ENCODE measurements at places on chromosomes 1 and 21.

- DNase-seq, result no peak
These were observed 47.6 kb upstream of the SAMD13 start for GRCh38 chr1:84253891-84254290.

- no peak for DNase-seq
These were observed 31.7 kb downstream of the A3GALT2 start for GRCh38 chr1:33288976-33289857.

DNA sequence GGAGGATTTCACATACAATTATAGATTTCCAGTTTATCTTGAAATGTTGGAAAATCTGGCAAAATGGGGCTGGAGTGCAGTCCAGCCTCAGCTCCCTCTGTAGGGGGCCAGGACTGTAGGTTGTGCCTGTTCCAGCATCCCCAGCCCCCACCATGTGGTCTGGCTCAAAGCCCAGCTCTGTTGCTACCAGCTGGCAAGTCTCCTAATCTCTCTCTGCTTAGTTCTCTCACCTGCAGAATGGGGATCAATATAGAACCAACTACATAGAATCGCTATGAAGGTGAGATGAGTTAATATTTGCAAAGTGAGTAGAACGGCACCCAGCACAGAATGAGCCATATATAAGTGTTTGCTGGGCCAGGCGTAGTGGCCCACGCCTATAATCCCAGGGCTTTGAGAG, 50.0 kb upstream of the TARDBP start:
- DNase-seq, result no peak

DNA sequence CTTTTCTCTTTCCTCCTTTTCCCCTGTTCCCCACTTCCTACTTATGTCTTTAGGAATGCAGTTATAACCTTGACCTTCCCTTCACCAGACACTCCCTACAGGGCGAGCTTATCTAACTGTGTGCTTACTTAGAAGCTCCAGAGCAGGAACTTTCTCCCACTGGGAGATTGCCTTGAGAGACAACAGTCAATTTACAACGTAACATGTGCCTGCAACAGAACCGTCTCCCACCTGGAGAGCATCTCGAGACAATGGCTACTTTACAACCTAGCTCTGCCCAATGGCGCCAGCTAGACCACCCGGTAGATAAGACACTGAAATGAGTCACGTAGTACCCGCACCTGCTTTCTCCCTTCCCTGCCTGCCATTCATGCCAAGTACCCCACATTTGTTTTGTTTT, 16.7 kb downstream of the HMGN1 start:
- no peak for DNase-seq

DNA sequence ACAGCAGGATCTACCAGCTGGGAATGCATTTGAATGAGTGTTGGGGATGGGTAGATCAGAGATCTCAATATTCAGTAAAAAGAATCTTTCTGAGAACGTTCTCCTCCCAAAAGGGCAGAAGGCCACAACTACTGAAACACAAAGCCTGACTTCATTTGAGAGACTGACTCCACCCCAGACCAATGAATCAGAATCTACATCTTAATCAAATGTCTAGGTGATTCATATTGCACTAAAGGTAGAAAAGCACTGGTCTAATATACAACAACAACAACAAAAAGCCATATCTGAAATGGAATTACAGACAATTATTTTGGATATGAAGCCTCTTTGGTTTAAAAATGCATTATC, 123.9 kb downstream of the SMYD3 start:
- no peak for DNase-seq

- peak; percentile 47 for DNase-seq
These were observed 88.4 kb downstream of the SDCCAG8 start for GRCh38 chr1:243343970-243344937.

GRCh38 chr1:246427611-246428010, 79.5 kb downstream of the SMYD3 start:
- DNase-seq, result no peak

- DNase-seq, result no peak
These were observed 21.6 kb downstream of the VPS13D start for GRCh38 chr1:12251442-12251841.

DNA sequence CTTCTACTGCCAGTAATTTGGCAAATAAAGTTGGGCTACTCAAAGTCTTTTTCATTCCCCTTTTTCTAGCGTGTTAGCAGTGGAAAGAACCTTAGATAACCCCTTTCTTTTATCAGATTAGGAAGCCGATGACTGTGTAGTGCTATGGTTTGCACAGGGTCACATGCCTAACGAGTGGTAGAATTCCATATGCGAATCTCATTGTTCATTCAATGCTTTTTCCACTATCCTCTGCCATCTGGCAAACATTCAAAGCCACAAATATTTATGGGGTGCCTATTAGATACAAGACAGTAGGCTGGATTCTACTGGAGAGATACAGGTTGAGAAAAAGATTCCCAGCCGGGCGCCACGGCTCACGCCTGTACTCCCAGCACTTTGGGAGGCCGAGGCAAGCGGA, 14.9 kb upstream of the IER5 start:
- DNase-seq, result no peak

DNA sequence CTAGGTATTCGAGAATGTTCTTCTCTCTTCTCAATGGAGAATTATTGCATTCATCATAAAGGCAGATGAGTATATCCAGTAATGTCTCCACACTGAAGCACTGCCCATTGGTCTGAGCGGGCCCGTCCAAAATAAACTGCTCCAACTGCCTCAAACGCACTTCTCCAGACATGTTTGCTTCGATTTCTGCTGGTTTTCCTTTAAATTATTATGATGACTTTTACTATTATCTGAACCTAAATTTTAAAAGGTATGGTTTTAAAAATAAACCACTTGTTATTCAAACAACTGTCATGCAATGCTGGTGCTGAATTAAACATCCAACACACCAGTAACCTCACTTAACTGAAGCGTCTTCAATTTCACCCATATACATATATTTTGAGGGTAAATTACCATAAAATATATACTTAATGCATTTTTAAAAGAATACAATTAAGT, 1.3 kb downstream of the CDC42BPA start:
- DNase-seq, result no peak

DNA sequence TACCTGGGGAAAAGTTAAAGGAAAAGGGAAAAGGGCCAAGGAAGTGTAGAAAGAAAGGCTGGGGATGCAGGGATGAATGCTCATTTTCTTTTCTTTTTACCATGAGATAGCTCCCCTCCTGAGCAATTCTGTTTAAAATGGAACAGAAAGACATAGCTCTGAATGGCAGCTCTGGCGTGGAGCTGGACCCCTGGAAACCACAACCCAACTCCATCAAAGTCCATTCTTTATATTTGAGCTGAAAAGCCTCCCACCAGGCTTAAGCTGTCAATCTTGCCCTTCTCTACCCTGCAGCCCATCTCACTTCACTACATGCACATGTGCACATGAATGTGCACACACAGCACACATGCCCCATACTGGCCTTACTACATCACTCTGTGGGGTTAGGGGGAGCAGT, 69.2 kb downstream of the TNR start:
- no peak for DNase-seq

DNA sequence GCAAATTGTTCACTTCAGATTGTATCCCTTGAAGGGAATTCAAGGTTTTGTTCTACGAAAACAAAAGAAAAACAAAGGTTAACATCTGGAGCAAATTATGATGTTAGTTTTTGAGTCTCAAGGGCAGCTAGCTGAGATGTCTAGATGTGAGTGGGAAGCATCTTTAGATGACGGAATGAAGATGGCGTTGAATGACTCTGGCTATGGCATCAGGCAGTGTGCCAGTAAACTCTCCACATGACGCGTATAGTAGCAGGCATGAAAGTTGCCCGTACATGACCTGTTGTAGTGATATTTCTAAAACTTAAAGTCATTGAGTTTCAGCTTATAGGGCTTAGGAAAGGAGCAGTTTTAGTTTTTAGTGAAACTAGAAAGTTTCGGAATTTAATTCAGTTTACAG, 12.3 kb upstream of the SDC3 start:
- no peak for DNase-seq

- DNase-seq, result no peak
These were observed 43.5 kb upstream of the MROH9 start for GRCh38 chr1:170891872-170892271.

DNA sequence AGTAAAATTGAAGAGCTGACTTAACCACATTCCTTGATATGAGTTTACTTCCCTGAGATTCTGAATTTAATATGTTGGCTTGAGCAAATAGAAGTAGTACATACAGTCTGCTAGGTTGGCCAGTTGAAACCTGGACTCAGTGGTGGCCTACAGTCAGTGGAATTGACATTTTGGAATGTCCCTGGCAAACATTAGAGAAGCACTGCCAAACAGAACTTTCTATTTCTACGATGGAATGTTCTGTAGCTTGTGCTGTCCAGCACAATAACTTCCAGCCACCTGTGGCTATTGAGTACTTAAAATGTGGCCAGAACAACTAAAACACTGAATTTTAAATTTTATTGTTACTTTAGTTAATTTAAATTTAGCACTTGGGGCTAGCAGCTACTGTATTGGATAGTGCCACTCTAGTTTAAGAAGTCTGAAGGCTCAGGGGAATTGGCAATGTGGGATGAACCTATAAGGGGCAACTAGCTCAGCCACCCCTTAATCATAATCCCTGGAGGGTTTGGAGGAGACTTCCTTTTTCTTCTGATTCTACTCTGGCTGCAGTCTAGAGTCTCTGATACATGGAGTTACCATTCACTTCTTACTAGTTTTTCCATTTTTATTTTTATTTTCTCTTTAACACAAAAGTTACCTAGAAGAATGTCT, 10.3 kb upstream of the TEDDM1 start:
- no peak for DNase-seq

DNA sequence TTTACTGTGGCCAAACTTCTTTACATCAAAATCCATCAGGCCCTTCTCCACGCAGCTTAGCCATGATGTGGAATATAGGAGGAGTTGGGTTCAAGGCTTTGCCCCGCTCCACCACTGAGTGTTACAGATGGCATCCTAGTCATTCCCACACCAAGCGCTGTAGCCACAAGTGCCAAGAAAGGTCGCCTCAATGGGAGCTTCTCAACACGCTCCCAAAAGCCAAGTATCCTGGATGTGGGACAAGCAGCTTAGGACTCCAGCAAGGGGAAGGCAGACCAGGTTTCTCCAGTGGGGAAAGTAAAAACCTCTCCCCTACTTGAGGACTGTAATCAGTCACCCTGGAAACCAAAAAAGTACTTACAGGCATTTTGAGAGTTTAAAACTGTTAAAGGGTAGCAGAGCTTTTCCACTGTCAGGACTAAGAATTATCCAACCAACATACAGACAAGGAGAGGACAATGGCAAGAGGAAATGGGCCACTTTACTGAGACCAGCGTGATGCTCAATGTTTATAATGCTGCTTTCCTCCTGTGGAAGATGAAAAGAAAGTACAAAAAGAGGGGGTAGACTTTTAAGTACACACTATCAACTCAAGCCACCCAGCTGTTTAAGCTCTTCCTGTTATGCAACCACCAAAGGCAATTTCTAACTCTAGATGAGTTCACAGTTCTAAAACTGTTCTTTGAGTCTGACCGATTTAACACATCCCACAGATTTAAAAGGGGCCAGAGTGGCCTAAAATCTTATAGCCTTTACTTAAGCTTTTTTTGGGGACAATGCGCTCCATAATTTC, 120.7 kb upstream of the KRTAP19-8 start:
- no peak for DNase-seq

DNA sequence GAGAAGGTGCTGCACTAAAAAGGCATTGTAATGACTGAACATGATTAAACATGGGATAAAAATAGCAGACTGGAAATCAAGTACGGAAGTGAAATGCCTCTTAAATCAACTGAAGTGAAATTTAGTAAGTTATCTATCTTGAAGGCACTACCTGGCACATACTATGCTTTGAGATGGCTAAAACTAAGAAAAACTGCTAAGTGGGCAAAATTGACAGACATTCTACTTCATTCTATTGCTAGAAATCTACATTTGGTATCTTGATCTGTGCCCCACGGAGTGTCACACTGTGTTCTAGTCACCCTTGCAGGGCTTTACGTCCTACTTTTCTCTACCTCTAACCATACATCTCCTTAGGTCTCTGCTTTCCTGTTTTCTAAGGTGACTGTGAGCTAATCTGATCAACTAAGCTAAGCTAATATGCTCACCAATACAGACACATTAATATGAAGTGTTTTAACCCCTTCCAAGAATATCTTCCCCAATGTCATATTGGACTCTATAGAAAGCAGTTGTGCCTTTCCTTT, 4.1 kb downstream of the PDC start:
- no peak for DNase-seq

- no peak for DNase-seq
These were observed 55.4 kb downstream of the C1orf21 start for GRCh38 chr1:184442260-184442659.

DNA sequence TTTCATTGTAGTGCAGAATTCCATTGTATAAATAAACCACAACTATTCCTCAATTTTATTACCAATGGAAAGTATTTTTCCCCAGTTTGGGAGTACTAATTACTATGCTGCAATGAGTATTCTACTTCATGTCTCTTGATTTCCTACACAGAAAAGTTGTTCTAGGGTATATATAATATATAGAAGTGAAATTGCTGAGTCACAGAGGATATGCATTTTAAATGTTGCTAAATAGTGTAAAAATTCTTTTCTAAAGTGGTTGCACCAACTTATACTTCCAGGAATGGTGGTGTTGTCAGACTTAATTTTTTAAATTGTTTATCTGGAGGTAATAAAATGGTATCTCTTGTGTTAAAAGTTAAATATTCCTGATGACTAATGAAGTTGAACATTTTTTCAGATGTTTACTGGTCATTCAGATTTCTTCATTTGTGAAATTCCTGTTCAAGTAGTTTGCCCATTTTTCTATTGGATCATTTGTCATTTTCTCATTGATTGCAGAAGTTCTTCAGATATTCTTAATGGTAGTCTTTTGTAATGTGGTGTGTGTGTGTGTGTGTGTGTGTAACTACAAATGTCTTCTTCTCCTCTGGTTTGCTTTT, 19.1 kb upstream of the MYOG start:
- no peak for DNase-seq

DNA sequence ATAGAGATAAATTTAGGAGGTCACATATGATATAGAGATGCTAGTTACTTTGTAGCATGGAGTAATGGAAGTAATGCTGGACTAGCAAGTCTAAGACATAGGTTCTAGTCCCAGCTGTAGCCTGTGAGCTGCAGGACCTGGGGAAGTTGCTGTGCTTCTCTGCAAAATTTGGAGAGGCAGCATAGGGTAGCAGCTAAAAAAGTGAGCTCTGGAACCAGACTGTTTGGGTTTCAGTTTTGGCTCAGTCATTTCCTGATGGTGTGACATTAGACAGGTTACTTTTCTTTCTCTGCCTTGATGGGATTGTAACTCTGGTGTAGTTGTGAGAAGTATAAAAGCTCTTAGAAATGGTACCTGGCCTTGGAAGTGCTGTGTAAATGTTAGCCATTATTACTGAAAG, 3.3 kb downstream of the METTL13 start:
- peak; percentile 36 for DNase-seq

GRCh38 chr1:224784265-224785039, 145.0 kb upstream of the DNAH14 start:
- no peak for DNase-seq

All from GM10248 (cell line).